ENCODE measurements at places on chromosomes 11 and 22.
A peak's percentile ranks its signal among the peaks of the same experiment; 100 is the strongest.

DNA sequence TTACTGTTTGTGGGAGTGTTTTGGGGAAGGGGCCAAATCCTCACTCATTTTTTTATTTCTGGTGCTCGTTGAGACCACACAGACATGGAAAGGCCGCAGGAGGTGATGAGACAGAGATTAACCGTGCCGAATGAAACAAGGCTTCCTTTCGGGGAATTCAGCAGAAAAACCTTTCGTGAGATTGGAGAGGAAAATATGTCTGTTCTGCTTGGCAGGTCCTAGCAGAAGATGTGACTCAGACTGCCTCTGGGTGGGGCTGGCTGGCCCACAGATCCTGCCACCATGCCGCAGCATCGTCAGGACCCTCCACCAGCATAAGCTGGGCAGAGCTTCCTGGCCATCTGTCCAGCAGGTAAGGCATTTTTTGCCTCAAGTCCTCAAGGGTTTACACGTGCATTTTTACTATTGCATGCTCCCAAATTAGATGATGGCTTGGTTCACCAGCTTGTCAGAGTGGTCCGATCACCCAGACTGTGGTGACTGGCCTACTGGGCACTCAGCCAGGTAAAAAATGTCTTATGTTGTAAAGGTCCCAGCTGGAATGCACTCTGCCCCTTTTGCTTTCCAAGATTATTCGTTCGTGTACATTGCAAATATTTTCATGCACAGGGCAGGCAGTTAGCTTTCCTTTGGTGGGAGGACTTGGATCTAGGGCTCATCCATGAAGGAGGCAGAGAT, 1.5 kb downstream of the DDB2 start:
- DNase-seq: peak; percentile 88

- DNase-seq: no peak
These were observed 6.6 kb downstream of the EEF1G start for GRCh38 chr11:62567018-62567633.

DNA sequence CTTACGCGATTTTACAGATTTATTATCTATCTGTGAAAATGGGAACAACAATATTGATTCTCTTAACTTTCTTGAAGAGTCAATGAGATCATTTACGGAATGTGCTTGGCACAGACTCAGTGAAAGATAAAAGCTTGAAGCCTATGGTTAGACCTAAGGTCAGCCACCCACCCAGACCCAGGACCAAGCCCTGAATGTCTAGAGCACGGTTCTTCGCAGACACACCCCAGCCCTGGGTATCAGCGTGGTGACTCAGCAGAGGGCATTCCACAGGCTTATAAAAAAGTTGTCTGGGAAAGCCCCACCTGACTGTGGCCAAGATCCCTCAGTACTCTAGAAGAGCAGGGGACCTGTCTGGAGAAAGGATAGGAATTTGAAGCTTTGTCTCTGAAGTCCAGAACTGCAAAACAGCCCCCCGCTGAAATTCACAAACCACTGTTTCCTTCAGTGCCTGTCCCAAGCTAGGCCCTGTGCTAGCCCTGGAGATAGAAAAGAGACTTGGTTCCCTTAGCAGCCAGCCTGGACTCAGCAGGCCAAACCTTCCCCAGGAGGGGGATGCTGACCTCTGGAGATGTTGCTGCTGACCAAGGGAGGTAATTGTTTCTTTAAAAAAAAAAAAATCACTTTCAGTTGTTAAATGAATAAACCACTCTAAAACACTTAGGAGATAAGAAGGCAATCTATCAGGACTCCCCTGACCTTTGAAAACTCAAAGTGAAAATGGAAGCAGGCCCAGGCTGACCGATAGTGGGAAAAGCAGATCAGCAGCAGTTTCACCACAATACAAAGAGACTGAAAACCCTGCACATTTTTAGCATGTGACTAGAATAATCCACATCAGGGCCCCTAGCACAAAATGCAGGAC, 114.0 kb downstream of the ABTB2 start:
- peak; percentile 73 for DNase-seq

GRCh38 chr22:48306785-48307510, 1520.7 kb downstream of the BRD1 start:
- DNase-seq: no peak
